Cerebellar cortex (tissue), 1 donor: ENCODE measurements at places on chromosomes 12 and 14.
A peak's percentile ranks its signal among the peaks of the same experiment; 100 is the strongest.

GRCh38 chr14:39694341-39694740, 262.1 kb upstream of the FBXO33 start:
- DNase-seq = no peak

DNA sequence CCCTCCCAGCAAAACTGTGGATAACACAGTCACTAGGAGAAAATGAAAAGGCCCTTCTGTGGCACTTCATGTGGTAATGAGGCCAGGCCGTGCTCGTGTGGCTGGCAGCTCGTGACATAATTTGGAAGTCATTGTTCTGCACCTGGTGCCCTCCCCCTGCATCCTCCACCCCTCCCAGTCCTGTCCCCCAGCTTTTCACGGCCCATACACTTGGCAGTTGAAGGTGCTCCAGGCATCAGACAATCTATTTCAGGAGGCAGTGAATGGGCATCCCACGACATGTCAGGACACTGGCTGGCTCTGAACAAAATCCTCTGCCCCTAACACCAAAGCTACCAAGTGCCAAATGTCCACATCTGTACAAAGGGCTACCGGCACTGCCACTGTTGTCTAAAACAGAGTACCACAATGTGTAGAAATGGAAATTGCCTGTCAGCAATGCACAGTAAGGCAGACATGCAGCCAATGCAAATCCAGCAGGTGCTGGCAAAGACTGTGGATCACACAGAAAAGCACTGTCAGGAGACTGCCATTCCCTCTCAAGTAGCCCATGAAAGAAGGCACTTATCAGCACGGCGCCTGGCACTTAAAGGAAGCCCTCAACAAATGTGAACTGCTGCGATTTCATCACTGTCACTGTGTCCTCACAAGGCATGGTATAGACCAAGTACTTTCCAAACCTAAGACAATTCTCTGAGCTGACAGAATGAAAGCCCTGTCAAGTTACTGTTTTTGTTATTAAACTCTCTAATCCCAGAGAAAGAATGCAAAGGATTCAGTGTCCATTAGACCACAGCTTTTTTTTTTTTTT, 39.1 kb downstream of the CORO1C start:
- peak; percentile 74 for DNase-seq

DNA sequence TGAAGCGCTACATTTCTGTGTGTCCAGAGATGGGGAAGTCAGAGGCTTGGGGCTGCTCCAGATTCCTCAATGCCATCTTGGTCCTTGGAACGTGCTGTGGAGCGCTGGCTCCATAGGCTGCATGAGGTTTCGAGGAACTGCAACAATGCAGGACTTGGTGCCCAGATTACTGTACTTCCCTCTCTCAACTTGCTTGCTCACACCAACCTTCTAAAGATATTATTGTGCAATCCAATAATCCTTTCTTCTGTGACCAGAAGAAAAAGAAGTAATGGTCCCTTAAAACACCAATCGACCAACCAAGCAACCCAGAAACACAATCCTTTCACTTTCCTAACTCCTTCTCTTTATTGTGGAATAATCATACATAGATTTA, 3.7 kb downstream of the PRICKLE1 start:
- DNase-seq = no peak

- DNase-seq = no peak
Observed at GRCh38 chr14:95979339-95980042, 59.7 kb upstream of the C14orf132 start.

DNA sequence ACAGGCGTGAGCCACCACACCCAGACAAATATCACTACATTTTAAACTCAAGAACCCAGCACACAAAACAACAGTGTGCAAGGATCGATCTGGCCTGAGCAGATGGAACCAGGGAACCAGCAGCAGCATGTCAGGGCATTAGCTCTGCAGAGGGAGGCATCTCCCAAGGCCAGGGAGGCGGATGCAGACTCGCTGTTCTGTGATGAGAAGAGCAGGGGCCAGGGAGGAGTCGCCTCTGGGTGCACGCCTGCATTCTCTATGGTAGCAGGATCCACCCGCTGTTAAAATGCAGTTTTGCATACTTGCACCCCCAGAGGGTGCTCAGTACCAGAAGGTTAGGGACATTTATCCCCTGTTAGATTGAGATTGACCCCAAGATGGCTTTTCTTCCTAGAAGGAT, 17.9 kb downstream of the PGAM5 start:
- DNase-seq = no peak

DNA sequence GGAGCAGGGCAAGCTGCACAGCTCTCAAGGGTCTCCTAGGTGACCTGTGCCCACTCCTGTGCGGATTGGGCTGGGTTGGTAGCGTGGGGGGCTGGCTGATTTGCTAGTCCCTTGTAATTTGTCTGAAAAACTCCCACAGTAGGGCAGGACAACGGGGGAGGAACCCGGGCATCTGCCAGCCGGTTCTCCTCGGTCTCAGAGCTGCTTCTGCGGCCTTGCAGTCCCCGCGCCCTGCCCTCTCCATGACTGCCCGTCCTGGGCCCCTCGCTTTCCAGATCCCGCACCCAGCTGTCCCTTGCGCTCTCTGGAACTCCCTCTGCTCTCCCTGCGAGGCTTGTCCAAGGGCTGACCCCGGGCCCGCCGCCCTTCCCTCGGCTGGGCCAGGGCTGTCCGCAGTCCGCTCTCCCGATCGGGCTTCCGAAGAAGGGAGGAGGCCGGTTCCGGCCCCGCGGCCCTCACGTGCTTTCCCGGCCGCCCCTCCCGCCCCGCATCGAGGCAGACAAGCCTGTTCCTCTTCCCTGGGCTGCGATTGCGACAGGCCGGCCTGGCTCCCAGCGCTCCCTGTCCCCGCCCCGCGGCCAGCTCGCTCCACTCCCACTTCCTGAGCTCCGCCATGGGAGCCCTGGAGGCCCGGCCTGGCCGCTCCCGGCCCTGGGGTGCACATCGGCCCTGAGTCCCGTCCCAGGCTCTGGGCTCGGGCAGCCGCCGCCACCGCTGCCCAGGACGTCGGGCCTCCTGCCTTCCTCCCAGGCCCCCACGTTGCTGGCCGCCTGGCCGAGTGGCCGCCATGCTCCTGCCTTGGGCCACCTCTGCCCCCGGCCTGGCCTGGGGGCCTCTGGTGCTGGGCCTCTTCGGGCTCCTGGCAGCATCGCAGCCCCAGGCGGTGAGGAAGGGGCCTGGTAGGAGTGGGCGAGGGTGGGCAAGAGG, at the start of gene LTBR:
Gene LTBR, plus strand, starts transcription at position 591 of the 927 bp plus-strand sequence. Its CDS starts 197 bp downstream, at position 788.
- DNase-seq = no peak

DNA sequence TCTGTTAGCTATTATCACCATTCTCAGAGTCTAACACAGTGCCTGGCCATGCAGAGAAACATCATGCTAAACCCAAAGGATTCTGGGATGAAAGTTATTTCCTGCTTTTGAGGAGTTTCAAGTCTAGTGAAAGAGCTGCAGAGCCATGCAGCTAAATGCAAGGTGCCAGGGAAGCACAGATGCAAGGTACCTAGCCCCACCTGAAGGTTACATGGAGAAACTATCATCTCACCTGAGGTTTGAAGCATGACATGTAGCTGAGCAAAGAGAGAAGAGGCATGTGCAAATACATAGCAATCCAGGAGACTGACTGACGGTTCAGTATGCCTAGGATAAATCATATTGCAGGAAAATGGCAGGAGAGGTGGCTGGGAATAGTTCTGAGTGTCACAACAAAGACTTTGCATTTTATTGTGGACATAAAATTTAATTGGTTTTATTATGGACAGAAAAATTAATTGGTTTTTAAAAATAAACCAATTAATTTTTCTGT, 170.4 kb downstream of the PRKD1 start:
- no peak for DNase-seq

GRCh38 chr12:49707128-49707811, at the start of gene FMNL3:
FMNL3 (minus strand) TSS chr12:49707405; CDS start chr12:49707180, 225 bp downstream.
- DNase-seq = peak; percentile 93

DNA sequence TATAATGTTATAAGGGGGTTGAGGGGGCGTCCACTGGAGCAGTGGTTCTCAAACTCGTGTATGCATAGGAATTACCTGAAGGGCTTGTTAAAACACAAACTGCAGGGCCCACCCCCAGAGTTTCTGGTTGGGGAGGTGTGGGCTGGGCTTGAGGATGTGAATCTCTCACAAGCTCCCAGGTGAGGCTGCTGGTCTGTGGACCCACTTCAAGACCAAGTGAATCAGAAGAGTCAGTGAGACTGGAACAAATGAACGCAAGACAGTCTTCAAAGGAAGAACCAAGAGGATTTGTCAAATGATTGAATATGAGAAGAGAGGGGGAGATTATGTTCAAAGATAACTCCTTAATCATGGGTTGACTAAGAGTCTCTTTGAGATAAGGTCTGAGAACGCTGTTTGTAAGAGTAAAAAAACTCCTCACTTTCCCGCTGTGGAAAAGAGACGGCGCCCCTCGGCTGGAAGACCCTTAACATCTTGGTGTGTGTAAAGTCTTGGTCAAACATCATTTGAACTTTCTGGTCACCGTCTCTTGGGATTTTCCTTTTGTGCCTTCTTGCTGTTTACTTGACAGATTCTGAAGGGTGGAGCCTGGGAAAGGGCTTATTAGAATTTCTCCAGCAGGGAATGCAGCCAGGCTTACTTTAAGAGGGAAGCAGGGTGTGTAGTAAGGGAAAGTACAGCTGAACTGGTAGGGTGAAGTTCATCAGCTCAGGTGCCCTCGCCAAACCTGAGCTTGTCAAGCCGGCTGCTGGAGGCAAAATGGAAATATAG, 5.3 kb upstream of the FOXN3 start:
- no peak for DNase-seq

GRCh38 chr12:124814741-124815613, 48.7 kb downstream of the SCARB1 start:
- no peak for DNase-seq

DNA sequence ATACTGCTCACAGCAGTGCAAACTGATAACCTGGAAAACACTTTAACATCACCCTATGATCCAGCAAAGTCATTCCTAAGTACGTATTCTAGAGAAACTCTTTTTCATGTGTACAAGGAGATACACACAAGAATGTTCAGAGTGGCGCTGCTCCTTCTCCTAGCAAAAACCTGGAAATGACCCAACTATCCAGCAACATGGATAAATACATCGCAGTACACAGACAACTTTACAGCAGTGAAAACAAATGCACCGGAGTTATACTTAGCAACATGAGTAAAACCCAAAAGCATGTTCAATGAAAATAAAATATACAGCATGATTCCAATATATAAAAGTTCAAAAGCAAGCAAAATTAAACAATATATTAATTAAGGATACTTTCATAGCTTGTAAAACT, 18.7 kb downstream of the SART3 start:
- no peak for DNase-seq

- DNase-seq = no peak
Observed at GRCh38 chr12:85849344-85849743, 13.1 kb upstream of the RASSF9 start.

DNA sequence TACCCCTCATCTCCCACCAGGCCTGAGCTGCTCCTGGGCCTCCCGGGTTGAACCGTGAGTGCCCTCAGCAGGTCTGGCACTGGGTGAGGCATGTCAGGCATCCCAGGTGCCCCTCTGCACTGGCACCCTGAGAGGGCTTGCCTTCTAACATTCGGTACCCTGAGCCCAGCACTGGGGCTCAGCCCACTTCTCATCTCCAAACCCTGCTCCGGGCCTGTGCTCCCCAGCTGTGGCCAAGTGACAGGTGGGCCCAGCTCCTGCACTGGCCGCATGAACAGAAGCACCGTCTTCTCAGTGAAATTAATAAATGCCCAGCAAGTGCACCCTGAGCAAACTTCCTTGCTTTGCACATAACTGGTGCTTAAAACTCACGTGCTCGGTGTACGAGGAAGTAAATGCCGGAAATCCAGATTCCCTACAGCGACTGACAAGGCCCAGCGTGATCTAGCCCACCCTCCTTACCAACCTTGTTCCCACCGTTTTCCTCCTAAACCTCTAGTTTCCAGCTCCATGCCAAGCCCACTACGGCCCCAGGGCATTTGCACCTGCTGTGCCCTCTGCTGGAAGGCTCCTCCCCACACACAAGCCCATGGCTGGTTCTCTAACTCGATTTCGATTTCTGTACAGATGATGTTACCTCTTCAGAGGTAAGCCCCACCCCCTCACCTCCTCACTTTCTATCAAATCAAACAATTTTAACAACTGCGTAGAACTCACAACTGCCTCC, 115.2 kb upstream of the NCOR2 start:
- no peak for DNase-seq

DNA sequence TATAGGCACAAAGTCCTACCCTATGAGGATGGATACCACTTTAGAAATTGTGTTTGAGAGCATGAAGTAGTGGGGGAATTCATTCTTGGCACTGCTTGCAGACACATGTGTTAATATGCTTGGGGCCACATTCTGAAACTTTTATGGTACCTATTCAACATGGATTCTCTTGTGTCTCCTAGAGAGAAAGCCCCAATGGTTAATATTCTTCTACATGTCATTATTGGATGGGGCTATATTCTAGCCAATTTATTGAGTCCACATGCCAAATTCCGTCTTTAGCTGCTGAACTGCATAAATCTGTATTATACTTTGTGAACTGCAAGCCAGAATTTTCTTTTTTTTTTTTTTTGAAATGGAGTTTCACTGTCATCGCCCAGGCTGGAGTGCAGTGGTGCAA, 140.0 kb downstream of the KICS2 start:
- no peak for DNase-seq

DNA sequence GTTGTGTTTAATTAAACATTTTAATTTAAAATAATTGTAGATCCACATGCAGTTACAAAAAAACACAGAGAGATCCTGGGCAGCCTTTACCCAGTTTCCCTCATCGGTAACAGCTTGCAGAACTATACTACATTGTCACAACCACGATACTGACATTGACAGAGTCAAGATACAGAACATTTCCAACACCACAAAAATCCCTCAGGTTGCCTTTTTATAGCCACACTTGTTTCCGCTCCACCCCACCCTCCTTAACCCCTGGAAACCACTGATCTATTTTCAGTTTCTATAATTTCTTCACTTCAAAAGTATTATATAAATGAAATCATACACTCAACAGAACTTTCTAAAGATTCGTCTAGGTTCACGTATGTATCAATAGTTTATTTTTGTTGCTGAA, 458.8 kb upstream of the SOX5 start:
- no peak for DNase-seq

- no peak for DNase-seq
Observed at GRCh38 chr14:84785996-84786395, 743.9 kb upstream of the FLRT2 start.

DNA sequence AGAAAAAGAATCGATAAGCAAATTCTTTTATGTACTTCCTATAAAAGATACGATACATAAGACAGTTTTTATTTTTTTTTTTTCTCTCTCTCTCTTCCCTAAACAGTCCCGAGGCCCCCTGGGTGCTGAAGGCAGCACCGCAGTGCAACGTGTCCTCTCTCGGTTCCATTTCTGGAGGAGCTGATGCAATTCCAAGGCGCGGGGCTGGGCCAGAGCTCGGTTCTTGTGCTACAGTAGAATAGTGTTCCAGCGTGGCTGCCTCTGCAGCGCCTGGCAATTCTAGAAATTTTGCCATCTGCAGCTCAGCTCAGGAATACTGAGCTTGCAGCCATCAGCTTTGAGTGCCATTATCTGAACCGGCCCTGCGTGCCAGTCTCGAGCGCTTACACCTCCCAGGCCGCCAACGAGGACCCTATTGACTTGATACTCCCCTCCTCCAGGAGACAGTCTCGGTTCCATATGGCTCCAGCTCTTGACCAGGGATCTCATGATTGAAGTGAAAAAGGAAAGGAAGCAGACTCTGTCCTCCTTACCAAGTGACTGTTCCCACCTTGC, 630 bp downstream of the ALDH1L2 start:
- peak; percentile 69 for DNase-seq
